GM12878 (cell line): ENCODE measurements at places on chromosomes 7 and 10. TPM values are rescaled to one million over a fixed set of nuclear protein-coding genes. Genes with fewer than 3 reads are reported as not detected.

Gene BTBD16
- total RNA-seq = not detected in 2 replicates

Gene CTTNBP2
- total RNA-seq = not detected in 2 replicates

Gene SPDYE6
- total RNA-seq = not detected in 2 replicates

Gene AQP1
- total RNA-seq = 0.64 and 0.72 TPM in 2 replicates

Gene OR13A1
- total RNA-seq = 0.23 and 0.29 TPM in 2 replicates
